ENCODE measurements at places on chromosomes 12 and 14.

GRCh38 chr14:90499121-90499520, 102.3 kb downstream of the CALM1 start:
- no peak for DNase-seq

- DNase-seq: no peak
Measured at GRCh38 chr12:125676366-125676765, 611.1 kb downstream of the AACS start.

- no peak for DNase-seq
Measured at GRCh38 chr12:26124446-26125399, at the start of gene BHLHE41. Gene BHLHE41 (minus strand): TSS chr12:26125037. CDS start chr12:26124779, 258 bp downstream.

DNA sequence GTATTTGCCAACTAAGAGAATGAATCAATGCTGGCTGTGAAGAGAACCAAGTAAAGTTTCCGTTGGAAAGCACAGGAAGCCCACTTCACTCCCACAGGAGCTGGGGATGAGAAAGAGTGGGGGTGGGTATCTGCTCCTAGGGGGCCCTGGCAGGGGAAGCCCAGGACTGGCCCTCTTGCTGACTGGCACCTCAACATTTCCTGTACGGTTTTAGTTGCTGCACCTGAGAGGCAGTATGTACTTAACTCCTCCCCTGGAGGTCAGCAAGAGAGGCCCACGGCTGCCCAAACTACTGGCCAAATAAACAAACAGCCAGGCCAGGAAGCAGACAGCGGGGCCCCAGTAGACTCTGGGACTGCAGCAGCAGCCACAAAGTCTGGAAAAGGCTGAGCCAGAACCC, 33.8 kb upstream of the VWF start:
- no peak for DNase-seq

DNA sequence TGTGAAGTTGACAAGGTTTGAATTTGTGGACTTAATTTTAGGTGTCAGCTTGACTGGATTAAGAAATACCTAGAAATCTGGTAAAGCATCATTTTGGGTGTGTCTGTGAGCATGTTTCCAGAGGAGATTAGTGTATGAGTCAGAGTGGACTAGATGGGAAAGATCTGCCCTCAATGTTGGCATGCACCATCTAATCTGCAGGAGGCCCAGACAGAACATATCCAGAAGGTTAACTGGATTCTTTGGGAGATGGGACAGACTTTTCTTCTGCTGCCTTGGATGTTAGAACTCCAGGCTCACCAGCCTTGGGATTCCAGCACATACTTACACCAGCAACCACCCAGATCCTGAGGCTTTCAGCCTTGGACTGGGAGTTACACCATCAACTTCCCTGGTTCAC, 14.1 kb downstream of the SGPP1 start:
- no peak for DNase-seq

DNA sequence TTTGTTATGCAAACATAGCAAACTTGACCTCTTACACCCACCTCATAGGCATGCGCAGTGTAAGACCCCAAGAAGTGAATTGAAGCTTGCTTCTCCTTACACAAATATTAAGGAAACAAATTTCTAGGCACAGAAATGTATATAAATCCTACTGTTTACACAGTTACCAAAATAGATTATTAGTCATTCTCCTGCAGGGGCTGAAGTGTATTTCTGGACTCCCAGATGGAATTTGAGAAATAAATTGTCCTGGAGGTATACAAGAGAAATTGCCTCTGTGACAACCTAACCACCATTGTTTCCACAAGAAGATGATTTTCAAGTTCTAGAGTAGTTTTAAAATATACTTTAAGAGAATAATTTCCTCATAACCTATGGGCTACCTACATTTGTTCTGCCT, 656.0 kb upstream of the MDGA2 start:
- no peak for DNase-seq

GRCh38 chr14:24954700-24955037, 95.3 kb downstream of the STXBP6 start:
- DNase-seq: no peak

- no peak for DNase-seq
Measured at GRCh38 chr14:28772613-28773012, 6.0 kb downstream of the FOXG1 start.

DNA sequence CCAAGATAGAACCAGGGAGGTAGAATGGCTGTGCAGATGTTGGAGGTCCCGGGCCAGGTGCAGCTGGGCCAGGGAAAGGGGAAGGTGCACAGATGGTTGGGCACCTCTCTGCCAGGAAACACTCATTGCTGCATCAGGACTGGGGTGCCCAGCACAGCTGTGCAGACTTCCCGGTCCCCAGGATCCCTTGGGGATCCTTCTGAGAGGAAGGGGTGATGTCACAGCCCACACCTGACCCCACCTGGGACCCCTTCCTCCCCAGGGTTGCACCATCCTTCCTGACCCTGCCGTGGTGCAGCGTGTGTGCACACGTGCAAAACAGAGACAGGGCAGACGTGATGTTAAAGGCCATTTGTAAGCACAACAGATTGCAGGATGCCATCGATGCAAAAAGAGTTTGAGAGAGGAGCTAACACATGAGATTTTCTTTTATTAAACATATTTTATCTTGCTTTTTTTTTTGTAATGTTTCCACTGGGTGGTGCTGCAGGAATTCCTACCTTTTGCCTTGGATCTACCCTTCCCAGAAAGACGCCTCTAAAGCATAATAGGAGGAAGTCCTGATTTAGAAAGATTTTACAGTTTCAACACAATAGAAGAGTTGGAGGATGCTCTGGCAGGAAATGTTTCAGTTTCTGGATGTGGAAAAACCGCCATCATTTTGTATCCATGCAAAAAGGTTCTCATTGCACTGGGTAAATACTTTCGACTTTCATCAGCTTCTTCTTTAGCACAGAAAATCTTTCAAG, 14.8 kb downstream of the ELK3 start:
- no peak for DNase-seq

- no peak for DNase-seq
Measured at GRCh38 chr14:96881713-96882112, 84.5 kb downstream of the VRK1 start.

DNA sequence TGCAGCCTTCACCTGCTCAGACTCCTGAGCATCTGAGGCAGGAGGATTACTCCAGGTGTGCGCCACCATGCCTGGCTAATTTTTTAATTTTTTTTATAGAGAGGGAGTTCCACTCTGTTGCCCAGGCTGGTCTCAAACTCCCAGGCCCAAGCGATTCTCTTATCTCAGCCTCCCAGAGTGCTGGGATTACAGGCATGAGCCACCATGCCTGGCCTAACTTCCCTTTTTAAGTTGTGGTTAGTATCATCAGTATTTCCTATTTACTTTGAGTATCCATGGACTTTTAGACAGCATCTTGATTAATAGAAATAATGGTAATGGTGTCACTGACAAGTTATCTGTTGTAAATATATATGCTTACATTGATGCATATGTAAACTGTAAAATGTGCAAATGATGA, 116.9 kb downstream of the FGD4 start:
- no peak for DNase-seq

DNA sequence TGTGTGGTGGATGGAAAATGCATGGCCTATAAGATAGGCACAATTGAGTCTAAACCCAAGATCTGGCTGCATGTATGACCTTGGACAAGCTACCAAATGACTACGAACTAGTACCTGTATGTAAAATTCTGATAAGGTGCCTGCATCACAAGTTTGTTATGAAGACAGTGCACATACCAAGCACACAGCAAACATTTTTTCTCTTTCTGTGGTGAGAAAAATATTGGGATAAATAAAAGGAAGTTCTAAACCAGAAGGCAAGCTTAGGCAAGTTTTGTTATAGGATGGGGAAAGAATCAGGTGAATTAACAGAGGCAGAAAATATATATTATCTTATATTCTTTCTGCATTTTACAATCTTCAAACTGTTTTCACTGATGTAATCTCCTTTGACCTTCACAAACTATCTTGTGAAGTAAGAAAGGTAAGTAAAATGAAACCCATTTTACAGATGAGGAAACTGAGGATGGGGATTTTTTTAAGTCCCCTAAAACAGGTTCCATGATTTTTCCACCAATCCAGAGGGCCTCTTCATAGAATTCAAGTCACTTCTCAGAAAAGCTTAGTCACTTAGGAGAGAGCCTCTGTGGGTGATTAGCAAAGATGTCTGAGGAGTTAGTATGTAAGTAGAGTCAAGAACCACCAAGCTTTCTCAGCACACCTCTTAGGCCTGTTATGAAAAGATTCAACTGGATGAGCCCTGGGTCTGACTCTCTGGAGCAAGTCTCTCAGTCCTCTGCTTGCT, 132.0 kb upstream of the RAP1B start:
- DNase-seq: no peak

Measured in activated CD4-positive, alpha-beta T cell treated with anti-CD3 and anti-CD28 coated beads, Interleukin-2, amount 50 U/mL, for 1 hour (primary cell).